ENCODE measurements at places on chromosomes 1 and 21.
A peak's percentile ranks its signal among the peaks of the same experiment; 100 is the strongest.

DNA sequence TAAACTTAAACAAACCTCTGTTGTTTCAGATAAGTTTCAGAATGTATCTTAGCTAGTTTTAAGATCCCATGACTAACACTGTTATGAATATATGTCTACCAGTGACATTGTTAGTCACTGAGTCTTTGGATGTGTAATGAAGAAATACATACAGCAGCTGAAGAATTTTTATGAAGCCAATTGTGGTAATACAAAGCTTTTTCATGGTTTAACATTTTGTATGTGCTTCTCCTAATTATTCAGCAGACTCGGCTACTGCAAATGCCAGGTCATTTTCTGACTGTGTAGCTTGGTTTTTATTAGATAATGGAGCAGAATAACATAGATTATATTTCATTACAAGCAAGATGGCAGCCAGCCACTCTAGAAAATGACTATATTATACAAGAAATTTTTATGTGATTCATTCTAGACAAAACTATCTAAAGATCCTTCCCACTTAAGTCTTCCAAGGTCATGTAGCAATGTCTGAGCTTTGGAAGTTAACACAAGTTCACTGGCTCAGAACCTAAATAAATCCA lies 147.8 kb downstream of the TNFSF18 start:
- DNase-seq, result no peak

DNA sequence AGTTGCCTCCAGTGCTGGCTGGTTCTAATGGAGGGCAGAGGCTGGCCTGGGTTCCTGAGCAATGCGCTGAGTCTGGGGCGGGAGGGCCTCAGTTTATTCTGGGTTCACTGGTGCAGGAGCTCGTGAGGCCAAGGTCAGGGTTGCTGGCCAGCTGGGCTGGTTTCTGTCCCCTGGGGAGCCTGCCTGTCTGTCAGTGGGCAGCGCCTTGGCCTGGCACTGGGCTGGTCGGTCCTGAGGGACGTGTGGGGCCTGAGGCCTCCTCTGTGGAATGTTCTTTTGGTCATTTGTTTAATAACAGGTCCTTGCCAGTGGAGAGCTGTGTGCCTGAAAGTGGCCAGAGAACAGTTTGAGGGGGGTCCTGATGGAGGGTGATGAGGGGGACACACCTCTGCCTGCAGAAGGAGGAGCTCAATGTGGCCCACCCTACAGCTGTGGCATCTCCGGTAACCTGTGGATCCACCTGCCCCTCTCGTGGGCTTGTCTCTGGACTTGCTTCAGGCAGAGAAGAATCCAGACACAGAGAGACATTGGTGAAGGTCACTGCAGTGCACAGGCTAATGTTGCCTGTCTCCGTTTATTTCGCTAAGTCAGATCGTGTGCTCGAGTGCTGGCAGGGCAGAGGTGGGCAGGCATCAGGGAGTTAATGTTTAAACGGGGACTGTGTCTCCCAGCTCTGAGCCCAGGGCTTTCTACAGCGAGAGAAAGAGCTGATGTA lies 34.6 kb downstream of the COQ8A start:
- no peak for DNase-seq

- DNase-seq, result no peak
These were observed 193.8 kb downstream of the LMX1A start for GRCh38 chr1:165162671-165163241.

- no peak for DNase-seq
These were observed 87.8 kb downstream of the NMNAT2 start for GRCh38 chr1:183330335-183330734.

DNA sequence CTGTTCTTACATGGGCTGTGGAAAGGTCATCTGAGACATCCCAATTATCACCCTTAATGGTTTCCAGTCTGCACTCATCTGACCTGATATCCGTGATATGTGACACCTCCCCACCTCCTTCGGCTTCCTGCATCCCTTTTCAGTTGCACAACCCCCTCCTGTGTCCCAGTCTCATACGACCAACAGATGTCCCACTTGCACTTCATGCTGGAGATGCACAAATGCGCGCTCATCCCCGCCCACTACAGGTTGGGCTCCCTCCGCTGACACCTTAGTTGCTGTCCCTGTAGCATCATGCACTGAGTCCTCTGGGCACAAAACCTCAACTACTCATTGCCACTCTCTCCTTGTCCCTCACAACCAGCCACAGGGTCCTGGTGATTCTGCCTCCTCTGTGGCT lies 94.4 kb downstream of the MIS18A start:
- DNase-seq, result no peak

DNA sequence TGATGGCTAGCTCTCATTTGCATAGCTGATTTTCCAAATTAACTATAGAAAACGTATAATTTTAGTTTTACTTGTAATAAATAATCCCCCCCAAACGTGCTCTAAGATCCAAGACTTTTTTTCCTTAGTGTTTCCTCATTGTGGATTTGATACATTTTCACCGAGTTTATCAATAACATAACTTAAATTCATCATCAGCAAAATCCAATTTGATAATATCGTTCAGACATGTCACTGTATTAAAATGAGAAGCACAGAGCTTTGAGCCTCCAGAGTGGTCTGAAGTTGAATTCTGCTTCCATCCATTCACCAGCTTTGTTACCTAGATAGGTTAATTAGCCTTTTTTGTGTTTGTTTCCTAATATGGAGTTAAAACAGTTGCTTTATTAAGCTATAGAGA lies 51.7 kb downstream of the IVNS1ABP start:
- no peak for DNase-seq

- no peak for DNase-seq
These were observed 44.8 kb upstream of the SOD1 start for GRCh38 chr21:31614705-31615104.

DNA sequence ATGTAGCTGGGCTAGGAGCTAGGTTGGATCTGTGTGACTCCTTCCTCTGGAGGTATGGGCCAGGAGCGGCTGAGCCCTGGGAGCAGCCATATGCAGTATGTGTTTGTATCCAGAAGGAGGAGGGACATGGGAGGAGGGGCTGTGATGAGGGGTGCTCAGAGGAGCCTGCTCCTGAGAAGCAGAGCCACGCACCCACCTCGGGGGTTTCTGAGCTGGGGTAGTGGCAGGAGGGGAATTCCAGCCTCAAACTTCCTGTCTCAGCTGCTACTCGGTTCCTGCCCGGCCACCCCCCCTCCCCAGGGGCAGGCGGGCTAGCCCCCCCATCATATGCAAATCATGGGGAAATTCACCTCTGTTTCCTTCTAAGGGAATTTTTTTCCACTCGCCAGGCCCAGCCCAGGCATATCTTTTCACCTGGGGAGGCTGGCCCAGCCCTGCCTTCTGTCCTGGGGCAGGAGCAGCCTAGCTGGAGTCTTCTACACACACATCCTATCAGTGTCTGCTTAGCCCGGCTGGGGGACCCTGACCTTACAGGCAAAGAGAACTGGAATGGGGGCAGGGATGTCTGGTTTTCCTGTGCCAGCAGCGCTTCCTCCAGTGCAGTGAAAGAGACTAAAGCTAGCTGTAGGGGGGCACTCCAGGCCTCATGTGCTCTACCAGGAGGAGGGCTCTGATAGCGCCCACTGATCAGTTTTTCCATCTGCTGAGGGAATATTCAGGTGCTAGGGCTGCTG lies 3.0 kb downstream of the ZC3H12A start:
- no peak for DNase-seq

DNA sequence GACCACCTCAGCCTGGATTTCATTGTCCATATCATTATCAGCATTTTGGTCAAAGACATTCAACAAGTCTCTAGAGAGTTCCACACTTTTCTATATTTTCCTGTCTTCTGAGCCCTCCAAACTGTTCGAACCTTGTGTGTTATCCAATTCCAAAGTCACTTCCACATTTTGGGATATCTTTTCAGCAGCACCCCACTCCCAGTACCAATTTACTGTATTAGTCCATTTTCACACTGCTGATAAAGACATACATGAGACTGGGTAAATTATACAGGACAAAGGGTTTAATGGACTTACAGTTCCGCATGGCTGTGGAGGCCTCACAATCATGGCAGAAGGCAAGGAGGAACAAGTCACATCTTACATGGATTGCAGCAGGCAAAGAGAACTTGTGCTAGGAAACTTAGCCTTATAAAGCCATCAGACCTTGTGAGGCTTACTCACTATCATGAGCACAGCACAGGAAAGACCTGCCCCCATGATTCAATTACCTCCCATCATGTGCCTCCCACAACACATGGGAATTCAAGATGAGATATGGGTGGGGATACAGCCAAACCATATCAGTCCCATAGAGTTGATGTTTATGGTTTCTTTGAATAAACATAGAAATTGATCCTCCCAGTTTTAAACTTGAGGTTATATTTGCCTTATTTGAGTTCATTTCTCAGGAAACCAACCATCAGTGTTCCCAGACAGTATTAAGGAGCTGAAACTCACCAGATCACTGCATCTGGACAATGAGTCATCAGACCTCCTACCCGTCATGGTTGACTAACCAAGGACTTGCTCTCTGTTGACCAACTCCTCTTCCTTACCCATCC lies 322.7 kb upstream of the DUSP10 start:
- no peak for DNase-seq

- no peak for DNase-seq
These were observed 145.5 kb upstream of the IRF2BP2 start for GRCh38 chr1:234755449-234755863.

GRCh38 chr21:41251961-41252642 lies 64.5 kb upstream of the FAM3B start:
- DNase-seq, result no peak

GRCh38 chr1:153127296-153127695 lies 14.0 kb upstream of the SPRR2F start:
- DNase-seq, result no peak

- DNase-seq, result peak; percentile 22
These were observed 2.9 kb downstream of the BRINP3 start for GRCh38 chr1:190474650-190475211.

- peak; percentile 16 for DNase-seq
These were observed 159.0 kb downstream of the BARHL2 start for GRCh38 chr1:90558126-90558525.

- no peak for DNase-seq
These were observed 12.2 kb downstream of the STYXL2 start for GRCh38 chr1:167106119-167106461.

DNA sequence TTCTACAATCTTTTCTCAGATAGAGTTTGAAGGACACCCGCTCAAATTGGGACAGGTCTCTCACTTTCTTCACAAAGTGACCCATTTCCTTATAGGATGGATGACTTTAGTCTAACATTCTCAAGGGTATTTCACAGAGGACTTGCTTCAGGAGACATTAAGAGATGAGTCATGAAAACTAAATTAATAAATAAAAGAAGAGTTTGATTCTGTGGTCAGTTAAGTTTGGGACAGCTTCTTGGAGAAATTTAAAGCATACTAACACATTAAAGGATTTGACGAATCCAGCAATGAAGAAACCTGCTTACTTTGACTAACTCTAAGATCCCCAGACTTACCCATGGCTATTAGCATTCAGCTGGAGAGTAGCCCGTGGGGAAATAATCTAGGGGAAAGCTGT lies 95.6 kb upstream of the RAB3GAP2 start:
- no peak for DNase-seq

- no peak for DNase-seq
These were observed 161.4 kb downstream of the MAGI3 start for GRCh38 chr1:113551728-113552127.

DNA sequence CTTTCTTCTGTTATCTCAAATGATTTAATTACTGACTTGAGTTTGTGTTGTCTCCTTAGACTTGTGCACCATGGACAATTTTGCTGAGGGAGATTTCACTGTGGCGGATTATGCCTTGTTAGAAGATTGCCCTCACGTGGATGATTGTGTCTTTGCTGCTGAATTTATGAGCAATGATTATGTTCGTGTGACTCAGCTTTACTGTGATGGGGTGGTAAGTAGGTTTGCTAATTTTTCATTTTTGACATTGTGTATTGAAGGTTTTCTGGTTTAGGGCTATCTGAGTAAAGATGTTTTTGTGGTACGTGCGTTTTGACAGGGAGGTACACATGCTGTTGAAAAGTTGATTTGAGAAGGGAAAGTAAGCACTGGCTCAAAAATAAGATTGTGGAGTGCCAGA lies 14.1 kb downstream of the TTC3 start:
- peak; percentile 34 for DNase-seq

GRCh38 chr1:232278925-232279324 lies 351.0 kb downstream of the SIPA1L2 start:
- no peak for DNase-seq

DNA sequence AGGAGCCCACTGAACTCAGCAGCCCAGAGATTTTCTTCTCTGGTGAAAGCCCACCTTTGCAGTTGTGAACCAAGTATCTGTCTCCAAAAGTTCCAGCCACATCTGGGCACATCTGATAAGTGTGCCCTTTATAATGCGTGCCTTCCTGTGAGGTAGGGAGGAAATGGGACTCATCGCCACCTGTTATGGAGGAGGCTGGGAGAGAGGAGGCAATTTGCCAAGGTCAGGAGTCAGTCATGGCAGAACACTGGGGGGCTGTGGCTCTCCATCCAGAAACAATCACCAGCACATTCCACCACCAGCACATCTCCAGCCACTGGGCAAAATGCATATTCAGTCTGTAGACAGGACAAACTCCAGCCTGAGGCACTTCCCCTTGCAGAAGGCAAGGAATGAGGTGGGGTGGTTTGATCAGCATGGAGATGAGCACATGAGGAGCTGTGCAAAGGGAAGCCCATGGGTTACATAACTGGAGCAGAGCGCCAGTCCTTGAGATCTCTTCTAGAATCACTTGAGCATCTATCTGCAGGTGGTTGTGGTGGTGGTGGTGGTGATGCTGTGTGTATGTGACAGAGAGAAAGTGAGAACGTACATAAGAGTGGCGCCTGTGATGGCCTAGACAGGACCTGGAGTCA lies 15.0 kb upstream of the LEMD1 start:
- no peak for DNase-seq

DNA sequence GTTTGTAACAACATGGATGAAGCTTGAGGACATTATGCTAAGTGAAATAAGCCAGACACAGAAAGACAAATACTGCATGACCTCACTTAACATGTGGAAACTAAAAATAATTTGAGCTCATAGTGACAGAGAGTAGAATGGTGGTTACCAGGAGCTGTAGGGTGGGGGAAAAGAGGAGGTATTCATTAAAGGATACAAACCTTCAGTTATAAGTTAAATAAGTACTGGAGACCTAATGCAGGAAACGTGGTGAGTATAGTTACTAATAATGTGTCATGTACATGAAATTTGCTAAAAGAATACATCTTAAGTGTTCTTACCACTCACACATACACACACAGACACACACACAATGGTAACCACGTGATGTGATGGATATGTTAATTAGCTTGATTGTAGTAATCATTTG lies 86.7 kb downstream of the NGF start:
- DNase-seq, result no peak

- peak; percentile 81 for DNase-seq
These were observed at the start of gene DDAH1 for GRCh38 chr1:85465099-85465785. Gene DDAH1, minus strand, starts transcription at chr1:85465159. Its CDS starts 114 bp downstream, at chr1:85465045.

DNA sequence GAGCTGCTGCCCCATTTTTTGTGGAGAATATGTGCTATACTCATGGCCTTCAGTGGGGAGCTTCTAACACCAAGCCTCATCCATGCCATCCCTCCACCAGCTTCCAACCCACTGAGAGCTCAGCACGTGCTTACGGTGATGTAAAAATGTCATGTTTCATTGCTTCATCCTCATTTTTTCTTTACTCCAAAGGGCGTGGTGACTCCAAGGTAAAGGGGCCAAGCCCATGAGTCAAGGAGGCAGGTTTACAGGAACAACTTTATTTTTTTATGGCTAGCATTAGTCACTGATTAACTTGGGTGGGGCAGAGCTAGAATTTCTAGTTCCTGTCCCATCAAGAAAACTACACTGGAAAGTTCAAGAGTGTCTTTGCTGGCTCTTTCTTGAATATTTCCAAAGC lies at the start of gene C1orf226:
C1orf226 (plus strand) TSS at position 346 of the 400 bp plus-strand sequence. CDS start 174 bp downstream, outside the sequence.
- DNase-seq, result no peak

GRCh38 chr1:1599030-1599934 lies 653 bp downstream of the FNDC10 start:
- peak; percentile 64 for DNase-seq

- DNase-seq, result no peak
These were observed 15.9 kb downstream of the RCAN1 start for GRCh38 chr21:34598931-34599400.
